ENCODE measurements at places on chromosomes 4 and X. TPM values are rescaled to one million over a fixed set of nuclear protein-coding genes. Genes with fewer than 3 reads are reported as not detected.

GRCh38 chr4:183099537-183100297 is 660 bp downstream of the WWC2 start:
- H3K4me3 ChIP-seq: peak overlapping the region; percentile 90
- no peaks in the 10 kb centered on the region for H3K27me3 ChIP-seq
- no peaks in the 10 kb centered on the region for H3K36me3 ChIP-seq
- H3K4me1 ChIP-seq: no peaks in the 10 kb centered on the region

The KLHL4 gene
- 3.5 TPM for total RNA-seq

- H3K36me3 ChIP-seq: no peaks in the 10 kb centered on the region
- no peak overlapping the region for H3K4me3 ChIP-seq
- no peak overlapping the region for H3K27ac ChIP-seq
- H3K4me1 ChIP-seq: no peaks in the 10 kb centered on the region
Observed at GRCh38 chrX:8632924-8633323, 99.0 kb downstream of the ANOS1 start.

The NR3C2 gene
- 7.4 TPM for total RNA-seq

DNA sequence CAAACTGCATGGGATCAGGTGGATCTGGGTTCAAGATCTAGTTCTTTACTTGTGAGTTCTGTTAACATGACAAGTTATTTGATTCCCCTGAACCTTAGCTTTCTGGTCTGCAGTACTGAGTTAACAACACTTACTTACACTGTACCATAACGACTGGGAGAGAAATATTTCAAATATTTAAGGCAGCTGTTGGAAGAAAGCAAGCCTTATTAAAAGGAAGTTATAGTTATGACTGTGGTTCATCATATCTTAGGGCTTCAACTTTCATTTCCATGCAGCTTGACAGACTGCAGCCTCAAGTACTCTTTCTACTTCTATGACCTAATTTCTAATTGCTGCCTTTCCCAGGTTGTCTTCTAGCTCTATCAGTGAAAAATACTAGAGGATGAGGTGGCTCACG is 40.0 kb upstream of the PDGFRA start:
- H3K27me3 ChIP-seq: no peaks in the 10 kb centered on the region
- no peak overlapping the region for H3K27ac ChIP-seq
- DNase-seq: peak; percentile 57
- H3K36me3 ChIP-seq: no peaks in the 10 kb centered on the region
- no peaks in the 10 kb centered on the region for H3K4me1 ChIP-seq

DNA sequence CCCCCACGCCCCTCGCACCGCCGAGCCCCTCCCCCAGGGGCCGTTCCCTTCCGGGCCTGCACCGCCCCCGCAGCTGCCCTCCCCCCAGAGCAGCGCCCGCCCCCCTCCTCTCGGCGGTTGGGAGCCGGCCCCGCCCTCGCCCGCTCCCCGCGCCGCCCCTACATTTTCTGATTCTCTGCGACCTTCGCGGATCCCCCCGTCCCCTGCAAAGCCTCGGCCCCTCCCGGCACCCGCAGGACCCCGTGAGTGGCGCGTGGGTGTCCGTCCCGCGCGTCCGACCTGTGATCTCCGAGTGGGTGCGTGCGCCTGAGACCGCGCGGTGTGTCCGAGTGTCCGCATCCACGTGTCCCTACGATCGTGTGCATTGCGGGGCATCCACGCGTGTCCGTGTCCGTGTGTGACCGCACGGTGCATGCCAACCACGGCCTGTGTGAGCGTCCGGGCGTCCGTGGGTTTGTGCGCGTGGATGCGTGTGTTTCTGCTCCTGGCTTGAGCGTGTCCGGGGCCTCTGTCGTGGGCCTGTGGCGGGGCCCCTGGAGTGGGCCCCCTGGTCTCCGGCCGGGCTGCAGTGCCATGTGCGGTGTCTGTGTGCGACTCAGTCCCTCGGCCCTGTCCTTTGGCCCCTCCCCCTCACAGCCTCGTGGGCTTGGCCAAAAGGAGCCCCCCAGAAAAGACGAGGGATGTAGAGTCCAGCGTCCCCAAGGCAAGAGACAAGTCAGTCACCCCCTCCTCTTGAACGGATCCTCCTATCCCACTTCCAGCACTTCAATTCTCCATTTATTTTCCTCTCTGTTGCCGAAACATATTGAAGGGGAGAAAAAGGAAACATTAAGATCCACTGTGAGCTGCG is 8.8 kb upstream of the NKX1-1 start:
- peaks cover 6% of the 10 kb centered on the region for H3K27me3 ChIP-seq
- H3K4me1 ChIP-seq: no peaks in the 10 kb centered on the region

DNA sequence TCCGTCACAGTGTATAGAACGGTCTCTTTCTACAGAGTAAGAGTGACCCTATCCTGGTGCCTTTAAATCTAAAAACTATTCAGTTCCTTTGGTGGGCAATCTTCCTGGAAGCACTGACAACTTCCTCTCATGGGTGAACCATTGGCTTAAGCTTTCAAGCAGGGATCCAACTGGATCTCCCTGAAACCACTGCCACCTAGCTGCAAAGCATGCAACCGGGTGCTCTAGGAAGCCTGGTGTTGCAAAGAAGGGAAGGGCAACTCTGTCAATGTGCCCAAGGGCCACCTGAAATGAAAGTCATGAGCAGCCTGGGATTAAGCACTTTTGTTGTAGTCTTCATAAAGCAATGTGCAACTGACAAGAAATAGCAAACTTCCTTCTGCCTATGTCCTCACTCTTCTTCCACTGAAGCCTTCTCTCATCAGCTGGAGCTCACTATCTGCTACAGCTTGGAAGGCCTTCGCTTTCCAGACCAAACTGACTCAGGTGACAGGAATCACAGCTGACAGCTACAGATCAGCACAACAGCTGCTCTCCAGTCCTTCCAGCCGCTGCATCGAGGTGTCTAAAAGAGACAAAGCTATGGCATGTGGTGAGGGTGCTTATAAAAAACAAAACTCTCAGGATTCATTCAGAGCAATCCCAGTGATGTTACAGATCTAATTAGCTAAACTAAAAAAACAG is 46.1 kb downstream of the SETD7 start:
- no peak overlapping the region for H3K4me3 ChIP-seq
- H3K36me3 ChIP-seq: peaks cover 6% of the 10 kb centered on the region
- peak; percentile 12 for DNase-seq
- no peak overlapping the region for H3K27ac ChIP-seq

- H3K36me3 ChIP-seq: no peaks in the 10 kb centered on the region
- no peaks in the 10 kb centered on the region for H3K27me3 ChIP-seq
- no peak overlapping the region for H3K4me3 ChIP-seq
- no peak overlapping the region for H3K27ac ChIP-seq
- DNase-seq: no peak
Observed at GRCh38 chr4:172061204-172061603, 248.0 kb downstream of the GALNTL6 start.

GRCh38 chr4:152535360-152535902 is 461 bp downstream of the FBXW7 start:
- peak overlapping the region; percentile 97 for H3K27ac ChIP-seq
- peak overlapping the region; percentile 99 for H3K4me3 ChIP-seq
- no peak for DNase-seq
- H3K27me3 ChIP-seq: no peaks in the 10 kb centered on the region

The RAB41 gene
- not detected for total RNA-seq

- H3K4me1 ChIP-seq: peaks cover 3% of the 10 kb centered on the region
- H3K36me3 ChIP-seq: no peaks in the 10 kb centered on the region
- H3K4me3 ChIP-seq: no peak overlapping the region
- DNase-seq: no peak
Observed at GRCh38 chr4:8549352-8549931, 30.8 kb upstream of the GPR78 start.

The ARHGAP6 gene
- total RNA-seq: 6.9 TPM

- H3K27ac ChIP-seq: no peak overlapping the region
- no peaks in the 10 kb centered on the region for H3K4me1 ChIP-seq
- DNase-seq: peak; percentile 18
- no peaks in the 10 kb centered on the region for H3K27me3 ChIP-seq
- H3K4me3 ChIP-seq: no peak overlapping the region
Observed at GRCh38 chr4:5374592-5374991, 323.3 kb downstream of the STK32B start.

- H3K36me3 ChIP-seq: no peaks in the 10 kb centered on the region
- H3K4me1 ChIP-seq: no peaks in the 10 kb centered on the region
- H3K27ac ChIP-seq: no peak overlapping the region
- no peak overlapping the region for H3K4me3 ChIP-seq
Observed at GRCh38 chrX:150148749-150149672, 210.7 kb upstream of the EOLA2 start.

The ZFP92 gene
- 0.17 TPM for total RNA-seq

All from fibroblast of lung (primary cell).